ENCODE measurements at places on chromosomes 5 and 9.

GRCh38 chr9:22103685-22104575, 94.8 kb upstream of the CDKN2B start:
- no peak for DNase-seq

GRCh38 chr5:9297134-9297533, 248.7 kb downstream of the SEMA5A start:
- DNase-seq = no peak

DNA sequence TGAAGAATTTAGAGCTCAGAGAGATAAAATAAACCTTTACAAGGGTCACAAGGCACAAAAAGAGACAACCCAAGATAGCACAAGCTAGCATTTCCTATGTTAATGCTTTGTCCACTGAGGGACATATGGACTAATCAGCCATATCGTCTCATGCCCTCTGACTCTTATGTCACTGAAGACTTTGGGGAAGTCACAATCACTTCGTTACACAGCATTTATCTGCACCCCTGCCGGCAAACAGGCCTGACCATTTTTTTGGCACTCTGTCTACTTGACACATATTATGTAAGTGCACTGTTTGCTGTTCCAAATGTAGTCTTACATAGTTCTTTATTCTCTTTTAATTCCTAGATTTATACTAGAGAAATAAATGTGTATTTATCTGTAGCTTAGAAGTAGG, 13.9 kb upstream of the BNC2 start:
- no peak for DNase-seq

GRCh38 chr5:30752015-30752414, 441.5 kb upstream of the CDH6 start:
- no peak for DNase-seq

GRCh38 chr5:132063090-132063911, 2.8 kb downstream of the IL3 start:
- peak; percentile 39 for DNase-seq

GRCh38 chr9:110908894-110909293, 129.4 kb downstream of the LPAR1 start:
- no peak for DNase-seq

- no peak for DNase-seq
Measured at GRCh38 chr5:55865831-55866230, 14.7 kb downstream of the IL31RA start.

DNA sequence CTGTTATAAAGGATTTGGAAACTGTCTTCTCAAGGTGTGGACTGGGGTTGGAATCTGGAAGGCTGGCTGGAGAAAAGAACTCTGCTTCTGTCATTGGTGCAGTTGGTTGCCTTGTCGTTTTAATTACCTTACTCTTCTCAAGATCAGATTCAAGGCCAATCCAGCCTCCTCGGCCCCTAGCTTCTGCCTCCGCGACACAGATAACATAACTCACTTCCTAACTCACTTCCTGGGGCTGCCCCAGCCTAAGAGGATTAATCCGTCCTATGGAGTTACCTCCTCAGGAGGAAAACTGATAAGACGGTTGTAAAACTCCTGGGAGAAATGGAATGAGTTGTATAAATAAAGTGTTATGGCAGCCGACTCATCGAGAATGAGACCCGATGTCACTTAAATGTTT, 389.1 kb upstream of the WWC1 start:
- DNase-seq = no peak

- DNase-seq = no peak
Measured at GRCh38 chr9:124695280-124695890, 75.7 kb downstream of the NR6A1 start.

- DNase-seq = no peak
Measured at GRCh38 chr9:14247577-14247976, 66.4 kb downstream of the NFIB start.

GRCh38 chr9:5786370-5787127, 46.4 kb downstream of the ERMP1 start:
- DNase-seq = no peak

DNA sequence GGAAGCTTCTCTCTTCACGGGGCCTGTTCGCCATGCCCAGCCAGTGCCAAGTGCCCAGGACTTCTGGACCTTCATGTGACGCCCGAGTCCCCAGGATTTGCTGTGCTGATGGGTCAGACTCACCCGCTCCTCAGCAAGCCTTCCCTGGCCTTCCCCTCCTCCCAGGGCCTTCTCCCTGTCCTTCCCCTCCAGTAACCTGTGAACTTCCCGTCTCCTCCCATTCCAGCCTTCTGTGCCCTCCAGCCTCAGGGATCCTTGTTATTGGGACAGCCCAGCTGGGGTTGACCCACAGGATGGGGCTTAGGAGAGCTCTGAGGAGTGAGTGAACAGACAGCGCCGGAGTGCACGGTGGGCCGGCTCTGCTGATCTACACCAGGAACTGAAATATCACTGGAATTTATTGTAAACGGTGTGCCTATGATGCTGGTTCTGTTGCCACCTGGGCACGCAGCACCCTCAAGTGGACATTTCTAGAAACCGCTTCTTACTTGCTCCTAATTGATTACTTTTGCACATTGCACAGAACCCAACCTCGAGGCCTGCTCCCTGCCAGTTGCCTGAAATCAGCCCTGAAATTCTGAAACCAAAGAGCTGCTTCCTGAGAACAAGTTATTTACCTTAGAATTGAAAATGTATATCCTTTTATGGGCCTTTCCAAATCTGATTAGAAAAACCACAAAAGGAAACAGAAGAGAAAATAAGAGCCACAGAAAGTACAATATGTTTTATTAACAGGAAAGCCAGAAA, 1.5 kb downstream of the SPAAR start:
- no peak for DNase-seq

DNA sequence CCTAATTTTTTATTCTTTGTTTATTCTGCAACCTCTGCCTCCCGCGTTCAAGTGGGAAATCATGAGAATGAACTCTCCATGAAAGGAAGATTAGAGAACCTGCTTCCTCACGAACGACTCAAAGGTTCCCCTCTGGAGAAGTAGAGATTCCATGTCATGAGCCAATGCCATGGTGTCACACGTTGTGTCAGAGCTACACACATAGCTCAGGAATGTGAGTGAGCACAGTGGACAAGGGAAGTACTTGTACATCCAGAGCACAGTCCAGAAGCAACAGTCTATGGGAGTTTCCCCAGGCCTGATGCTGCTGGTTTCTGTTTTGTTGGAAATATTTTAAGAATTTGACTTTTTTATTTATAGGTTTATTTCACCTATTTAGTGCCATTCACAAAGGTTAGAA, 26.8 kb upstream of the PPP2CA start:
- no peak for DNase-seq

GRCh38 chr5:168649306-168649705, 70.1 kb upstream of the PANK3 start:
- DNase-seq = no peak

GRCh38 chr5:178274781-178275537, 42.4 kb upstream of the PHYKPL start:
- DNase-seq = no peak

DNA sequence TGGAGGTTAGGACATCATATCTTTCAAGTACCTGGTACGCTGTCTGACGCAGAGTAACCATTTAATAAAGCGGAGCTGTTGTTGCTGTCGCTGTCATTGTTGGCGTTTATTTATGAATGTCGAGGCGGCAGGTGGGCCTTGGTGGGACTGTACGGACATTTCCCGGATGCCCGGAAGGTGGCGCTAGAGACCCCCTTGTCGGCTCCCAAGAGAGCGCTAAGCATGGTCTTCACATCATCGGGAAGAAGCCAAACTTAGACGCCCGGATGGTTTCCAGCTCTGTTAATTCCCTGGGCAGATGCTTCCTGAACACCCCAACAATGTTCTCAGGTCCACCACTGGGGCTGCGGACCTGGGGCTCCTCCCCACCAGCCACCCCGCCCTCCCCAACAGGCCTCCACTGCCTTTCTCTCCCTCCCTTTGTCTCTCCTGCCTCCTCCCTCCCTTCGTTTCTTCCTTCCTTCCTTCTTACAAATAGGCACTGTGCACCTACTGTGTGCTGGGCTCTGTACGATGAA, 54.1 kb downstream of the DUSP1 start:
- no peak for DNase-seq

- no peak for DNase-seq
Measured at GRCh38 chr5:90472783-90473395, 1.7 kb downstream of the MBLAC2 start.

- no peak for DNase-seq
Measured at GRCh38 chr9:123070198-123070597, 36.7 kb downstream of the GPR21 start.

- DNase-seq = no peak
Measured at GRCh38 chr5:150402901-150403342, 9.8 kb downstream of the CD74 start.

DNA sequence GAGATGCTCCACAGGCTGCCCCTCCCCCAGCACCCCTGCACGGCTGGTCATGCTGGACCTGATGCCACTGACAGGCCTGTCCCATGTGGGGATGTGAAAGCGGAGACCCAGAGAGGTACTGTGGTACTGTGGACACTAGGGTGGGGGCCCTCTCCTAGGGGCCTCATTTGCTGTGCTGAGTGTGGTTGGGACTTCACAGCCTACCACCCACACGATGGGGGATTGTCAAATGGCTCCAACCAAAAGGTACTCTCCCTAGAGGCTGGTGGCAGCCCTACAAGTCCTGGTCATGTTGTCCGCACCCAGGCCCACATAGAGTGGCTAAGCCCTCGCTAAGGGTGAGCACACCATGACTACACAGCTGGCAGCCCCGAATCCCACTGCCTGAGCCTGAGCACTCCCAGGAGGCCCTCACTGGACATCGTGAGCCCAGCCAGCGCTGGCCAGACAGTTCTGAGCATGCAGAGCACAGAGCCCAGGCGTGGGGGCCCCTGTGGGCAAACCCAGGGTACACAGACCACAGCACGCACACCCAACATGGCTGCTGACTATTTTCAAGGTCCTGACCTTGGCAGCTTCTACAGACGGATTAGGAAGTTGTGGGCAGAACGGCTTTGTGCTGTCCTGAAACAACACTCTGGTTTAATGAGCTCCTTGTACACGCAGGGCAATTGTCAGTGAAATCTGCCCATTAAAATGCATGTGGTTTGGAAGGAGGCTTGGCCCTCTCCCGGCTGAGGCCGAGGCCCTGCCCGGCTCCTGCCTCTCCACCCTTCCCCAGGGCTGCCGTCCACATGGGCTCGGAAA, 214.1 kb downstream of the HSPA4 start:
- no peak for DNase-seq

- no peak for DNase-seq
Measured at GRCh38 chr5:112210430-112211005, 208.6 kb downstream of the EPB41L4A start.

GRCh38 chr5:180130291-180130869, 58.8 kb upstream of the RNF130 start:
- no peak for DNase-seq

GRCh38 chr5:78757269-78758053, 108.9 kb upstream of the LHFPL2 start:
- DNase-seq = no peak

GRCh38 chr5:174547814-174548213, 176.6 kb upstream of the MSX2 start:
- DNase-seq = no peak

GRCh38 chr5:10485142-10485795, 43.6 kb downstream of the ROPN1L start:
- DNase-seq = no peak

- DNase-seq = peak; percentile 54
Measured at GRCh38 chr9:124320062-124320973, 62.6 kb downstream of the NEK6 start.

GRCh38 chr5:150781706-150782614, 3.4 kb downstream of the SMIM3 start:
- DNase-seq = no peak

GRCh38 chr9:111632695-111633388, 1.7 kb downstream of the DNAJC25 start:
- no peak for DNase-seq

DNA sequence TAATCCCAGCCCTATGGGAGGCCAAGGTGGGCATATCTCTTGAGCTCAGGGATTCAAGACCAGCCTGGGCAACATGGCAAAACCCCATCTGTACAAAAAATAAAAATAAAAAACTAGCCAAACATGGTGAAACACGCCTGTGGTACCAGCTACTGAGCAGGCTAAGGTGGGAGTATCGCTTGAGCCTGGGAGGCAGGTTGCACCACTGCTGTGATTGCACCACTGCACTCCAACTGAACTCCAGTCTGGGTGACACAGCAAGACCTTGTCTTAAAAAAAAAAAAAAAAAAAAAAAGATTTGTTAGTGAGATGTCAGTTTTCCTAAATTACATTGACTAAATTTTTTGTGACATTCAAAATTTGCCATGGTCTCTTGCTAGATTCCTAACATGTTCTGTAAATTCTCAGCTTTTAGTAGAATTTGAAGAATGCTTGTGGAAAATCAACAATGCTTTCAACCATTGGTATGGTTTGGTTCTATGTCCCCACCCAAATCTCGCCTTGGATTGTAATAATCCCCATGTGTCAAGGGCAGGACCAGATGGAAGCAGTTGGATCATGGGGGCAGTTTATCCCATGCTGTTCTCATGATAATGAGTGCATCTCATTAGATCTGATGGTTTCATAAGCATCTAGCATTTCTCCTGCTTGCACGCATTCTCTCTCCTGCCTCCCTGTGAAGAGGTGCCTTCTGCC, 236.1 kb downstream of the ARRDC3 start:
- DNase-seq = no peak

DNA sequence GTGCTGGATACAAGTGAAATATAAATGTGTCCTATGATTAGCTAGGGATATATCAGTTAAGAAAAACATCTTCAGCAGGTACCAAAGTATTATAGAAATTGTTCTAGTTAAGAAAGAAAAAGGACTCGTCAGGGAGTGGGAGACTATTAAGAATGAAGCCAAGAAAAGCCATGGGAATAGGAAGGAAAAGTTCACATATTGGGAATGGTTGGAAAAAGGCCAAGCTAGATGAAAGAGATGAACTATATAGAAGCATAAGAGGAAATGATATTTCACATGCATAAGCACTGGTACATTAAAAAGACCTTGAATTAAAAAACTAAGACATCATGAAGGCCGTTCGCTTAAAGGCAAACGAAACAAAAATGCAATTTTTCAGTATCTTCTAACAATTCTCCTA, 237.7 kb downstream of the ADAMTS6 start:
- DNase-seq = no peak

DNA sequence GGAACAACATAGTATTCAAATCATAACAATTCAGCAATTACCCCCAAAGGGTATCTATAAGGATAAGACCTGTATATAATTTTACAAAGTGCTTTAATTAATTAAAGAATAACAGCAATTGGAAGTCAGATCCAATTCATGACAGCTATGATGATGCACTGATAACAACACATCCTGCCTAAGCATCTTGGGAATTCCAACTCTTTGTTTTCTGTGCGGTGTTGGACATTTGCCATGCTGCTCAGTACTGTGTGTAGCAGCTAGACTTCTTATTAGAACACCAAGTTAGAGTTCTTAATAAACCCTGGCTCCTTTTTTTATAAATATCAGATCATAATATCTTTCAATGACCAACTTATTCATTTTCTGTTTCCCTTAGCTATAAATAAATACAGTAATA, 209.0 kb downstream of the SEC61B start:
- DNase-seq = no peak

- DNase-seq = no peak
Measured at GRCh38 chr5:4245511-4245910, 649.9 kb downstream of the IRX1 start.

- no peak for DNase-seq
Measured at GRCh38 chr5:123092223-123092593, 3.2 kb downstream of the PRDM6 start.

GRCh38 chr9:93909242-93909616, 45.9 kb downstream of the BARX1 start:
- DNase-seq = no peak

GRCh38 chr9:128684065-128684324, 5.0 kb upstream of the SET start:
- no peak for DNase-seq

GRCh38 chr5:109630093-109630492, 59.6 kb upstream of the MAN2A1 start:
- DNase-seq = no peak

Measured in iPS DF 6.9 (cell line).